ENCODE measurements at places on chromosomes 3 and 15.

- no peak for DNase-seq
Observed at GRCh38 chr15:58980351-58980939, 7.0 kb upstream of the RNF111 start.

- DNase-seq: no peak
Observed at GRCh38 chr3:6132684-6133432, 728.1 kb upstream of the GRM7 start.

- DNase-seq: no peak
Observed at GRCh38 chr3:37753428-37753827, 108.3 kb upstream of the CTDSPL start.

- DNase-seq: no peak
Observed at GRCh38 chr3:12400616-12401194, 83.6 kb upstream of the TSEN2 start.

GRCh38 chr15:61784734-61785133 lies 275.5 kb downstream of the VPS13C start:
- no peak for DNase-seq

DNA sequence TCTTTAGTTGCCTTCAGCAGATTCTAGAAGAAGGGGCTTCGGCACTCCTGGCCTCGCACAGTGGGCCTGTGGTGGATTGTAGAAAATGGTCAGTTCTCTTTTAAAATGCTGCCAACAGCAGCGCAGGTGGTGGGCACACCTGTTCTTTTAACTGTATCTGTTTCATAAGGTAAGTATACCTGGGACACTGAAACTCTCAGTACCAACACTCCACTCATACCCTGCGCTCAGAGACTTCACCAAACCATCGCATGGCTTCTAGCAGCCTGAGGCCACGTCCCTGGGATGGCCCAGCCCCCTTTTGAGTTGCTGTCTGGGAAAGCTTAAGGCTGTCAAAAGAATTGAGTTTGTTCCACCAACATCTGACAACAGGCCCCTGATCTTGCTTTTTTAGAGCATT lies 56.7 kb upstream of the MCF2L2 start:
- DNase-seq: no peak

DNA sequence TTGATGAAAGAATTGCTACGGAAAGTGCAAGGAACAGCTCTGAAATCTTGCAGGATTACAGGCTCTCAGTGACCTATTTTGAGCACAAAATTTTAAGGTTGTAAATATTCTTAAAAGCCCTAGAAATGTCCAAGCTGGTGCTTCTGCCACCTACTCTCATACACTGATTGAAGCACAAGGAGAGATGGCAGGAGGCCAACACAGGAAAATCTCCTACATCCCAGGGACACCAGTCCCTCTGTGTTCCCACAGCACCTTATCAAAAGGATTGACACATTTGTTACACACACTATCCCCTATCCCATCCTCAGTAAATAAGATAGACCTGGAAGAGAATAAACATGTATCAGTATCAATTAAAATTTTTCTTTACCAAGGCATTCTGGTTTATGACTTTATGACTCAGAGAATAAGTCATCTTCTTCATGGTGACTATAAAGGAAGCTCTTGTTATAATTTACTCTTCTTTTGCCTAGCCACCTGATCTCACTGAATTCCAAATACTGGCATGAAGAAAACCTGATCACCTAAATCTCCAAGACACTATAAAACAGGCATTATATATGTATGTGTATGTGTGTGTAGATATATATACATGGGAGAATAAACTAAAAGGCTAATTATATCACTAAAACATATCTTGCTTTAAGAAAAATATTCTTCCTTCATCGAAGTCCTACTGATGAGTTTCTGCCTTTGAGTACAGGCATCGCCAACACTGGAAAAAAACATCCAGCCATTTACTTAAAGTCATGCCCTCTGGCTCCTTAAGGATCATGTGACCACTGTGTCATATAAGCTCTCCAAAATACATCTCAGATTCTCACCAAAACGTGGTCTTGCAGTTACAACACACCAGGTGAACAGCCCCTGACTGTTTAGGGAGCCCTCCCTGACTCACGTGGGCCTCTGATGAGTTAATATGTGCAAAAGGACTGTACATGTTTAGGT lies 208.1 kb upstream of the NR2F2 start:
- no peak for DNase-seq

GRCh38 chr3:160842021-160843005 lies 86.3 kb downstream of the PPM1L start:
- no peak for DNase-seq

DNA sequence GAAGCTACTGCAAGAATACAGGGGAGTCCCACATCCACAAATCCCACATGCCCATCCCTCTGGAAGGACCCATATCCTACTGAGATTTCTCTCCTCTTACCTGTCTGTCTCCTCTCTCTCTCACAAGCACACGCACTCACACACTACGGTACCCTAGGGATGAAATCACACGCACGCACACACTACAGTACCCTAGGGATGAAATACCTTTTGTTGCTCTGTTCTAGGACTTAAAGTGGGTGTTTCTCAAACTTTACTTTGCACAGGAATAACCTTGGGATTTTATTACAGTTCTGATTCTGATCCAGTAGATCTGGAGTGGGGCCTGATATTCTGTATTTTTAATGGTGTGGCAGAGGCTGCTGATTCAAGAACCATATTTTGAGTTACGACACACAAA lies 622.2 kb upstream of the ZNF385D start:
- no peak for DNase-seq

DNA sequence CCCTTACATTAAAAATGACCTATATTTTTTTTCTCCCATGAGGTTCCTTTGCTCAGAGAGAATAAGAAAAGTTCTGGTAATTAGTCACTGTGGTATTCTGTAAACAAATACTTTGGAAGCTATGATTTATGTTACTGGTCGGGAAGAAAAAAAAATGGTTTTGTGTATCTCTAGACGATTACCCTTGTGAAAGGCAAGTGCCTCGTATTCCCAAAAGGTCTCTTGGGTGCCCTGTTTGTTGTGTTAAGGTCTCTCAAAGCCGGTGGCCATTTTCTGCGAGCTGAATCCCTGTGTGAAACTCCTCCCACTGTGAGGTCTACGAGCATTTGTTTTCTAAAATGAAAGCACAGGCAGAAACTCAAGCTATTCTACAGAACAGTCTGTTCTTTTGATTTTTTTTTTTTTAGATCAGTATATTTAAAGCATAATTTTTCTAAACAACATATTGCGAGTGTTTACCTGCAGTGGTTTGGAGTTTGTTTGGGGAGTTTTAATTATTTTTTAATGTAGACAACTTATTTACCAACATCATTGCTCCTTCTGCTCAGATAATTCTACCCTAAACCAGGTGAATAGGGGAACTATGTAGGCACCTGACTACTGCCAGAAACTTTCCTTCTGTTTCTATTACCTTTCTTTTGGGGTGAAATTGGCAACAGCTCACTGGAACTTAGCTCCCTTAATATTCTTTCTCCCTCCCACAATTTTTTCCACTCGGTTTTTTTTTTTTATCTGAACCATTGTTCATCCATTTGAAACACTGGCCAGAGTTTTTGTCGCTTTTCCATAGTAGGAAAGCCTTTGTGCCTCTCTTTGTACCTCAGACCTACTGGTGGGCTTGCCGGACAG lies 44.0 kb downstream of the ZBTB38 start:
- DNase-seq: peak; percentile 69

DNA sequence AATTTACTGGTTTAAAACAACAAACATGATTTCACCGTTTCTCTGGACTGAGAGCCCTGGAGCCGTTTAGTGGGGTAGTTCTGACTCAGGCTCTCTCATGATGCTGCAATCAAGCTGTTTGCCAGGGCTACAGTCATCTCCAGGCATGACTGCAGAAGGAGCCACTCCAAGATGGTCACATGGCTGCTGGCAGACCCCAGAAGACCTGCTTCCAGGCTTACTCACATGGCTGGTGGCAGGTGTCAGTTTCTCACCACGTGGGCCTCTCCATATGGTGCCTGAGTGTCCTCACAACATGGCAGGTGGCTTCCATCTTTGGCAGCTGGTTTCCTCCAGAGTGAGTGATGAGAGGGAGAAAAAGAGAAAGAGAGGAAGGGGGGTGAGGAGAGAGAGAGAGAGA lies 378.3 kb upstream of the RGMA start:
- DNase-seq: no peak

DNA sequence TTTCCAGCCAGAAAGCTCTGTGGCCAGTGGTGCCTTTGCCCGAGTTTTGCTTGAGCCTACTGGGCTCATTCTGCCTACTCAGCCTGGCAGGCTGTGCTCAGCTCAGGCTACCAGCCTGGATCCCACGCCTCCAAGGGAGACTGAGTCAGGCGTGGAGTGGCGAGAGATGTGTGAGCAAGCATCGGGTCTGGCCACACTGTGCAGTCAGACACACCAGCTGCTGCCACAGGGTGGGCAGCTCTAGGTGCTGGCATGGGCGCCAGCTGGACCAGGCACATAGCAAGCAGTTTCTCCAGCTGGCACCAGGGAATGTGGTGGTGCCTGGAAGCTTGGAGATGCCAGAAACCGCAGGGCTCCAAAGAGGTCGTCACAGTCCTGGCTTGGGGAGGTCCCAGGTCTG lies 498.5 kb upstream of the CNTN4 start:
- no peak for DNase-seq

- DNase-seq: no peak
Observed at GRCh38 chr3:51386852-51387229, 1.8 kb downstream of the MANF start.

GRCh38 chr15:55356985-55357585 lies 38.1 kb downstream of the PIGB start:
- no peak for DNase-seq

DNA sequence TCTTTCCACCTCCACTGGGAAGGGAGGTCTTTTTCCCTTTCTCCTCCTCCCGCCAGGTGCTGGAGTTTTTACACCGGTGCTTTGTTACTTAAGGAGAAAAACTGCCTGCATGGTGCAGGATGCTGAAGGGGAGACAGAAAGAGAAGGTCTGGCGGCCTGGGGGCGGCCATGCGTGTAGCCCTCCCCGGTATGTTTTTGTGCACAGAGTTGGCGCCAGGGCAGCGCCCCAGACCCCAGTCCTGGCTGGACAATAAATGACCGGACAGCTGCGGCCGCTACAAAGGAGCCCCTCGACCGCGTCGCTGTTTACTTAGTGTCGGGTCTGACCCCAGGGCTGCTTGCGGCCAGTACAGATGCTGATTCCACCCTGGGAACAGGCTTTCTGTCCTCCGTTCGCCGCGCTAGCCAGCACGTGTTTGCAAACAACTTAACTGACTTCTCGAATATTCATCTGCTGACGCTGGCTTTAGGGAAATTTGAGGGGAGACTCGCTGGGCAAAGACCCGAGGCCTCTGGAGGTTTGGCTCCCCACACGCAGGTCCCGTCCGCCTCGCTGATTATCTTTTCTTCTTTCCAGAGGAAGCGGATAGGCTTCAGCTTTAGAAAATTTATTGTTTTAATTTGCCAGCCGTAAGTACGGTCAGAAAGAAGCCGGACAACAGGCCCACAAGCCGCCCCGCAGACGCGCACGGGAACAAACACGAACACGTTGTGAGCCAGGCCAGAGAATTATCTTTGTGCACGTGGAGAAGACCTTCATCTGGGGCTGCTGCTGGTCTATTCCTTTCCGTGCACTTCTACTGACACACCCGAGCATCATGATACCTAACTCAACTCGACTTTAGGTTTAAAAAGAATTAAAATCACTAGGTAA lies 46.9 kb downstream of the ZIC4 start:
- DNase-seq: no peak

DNA sequence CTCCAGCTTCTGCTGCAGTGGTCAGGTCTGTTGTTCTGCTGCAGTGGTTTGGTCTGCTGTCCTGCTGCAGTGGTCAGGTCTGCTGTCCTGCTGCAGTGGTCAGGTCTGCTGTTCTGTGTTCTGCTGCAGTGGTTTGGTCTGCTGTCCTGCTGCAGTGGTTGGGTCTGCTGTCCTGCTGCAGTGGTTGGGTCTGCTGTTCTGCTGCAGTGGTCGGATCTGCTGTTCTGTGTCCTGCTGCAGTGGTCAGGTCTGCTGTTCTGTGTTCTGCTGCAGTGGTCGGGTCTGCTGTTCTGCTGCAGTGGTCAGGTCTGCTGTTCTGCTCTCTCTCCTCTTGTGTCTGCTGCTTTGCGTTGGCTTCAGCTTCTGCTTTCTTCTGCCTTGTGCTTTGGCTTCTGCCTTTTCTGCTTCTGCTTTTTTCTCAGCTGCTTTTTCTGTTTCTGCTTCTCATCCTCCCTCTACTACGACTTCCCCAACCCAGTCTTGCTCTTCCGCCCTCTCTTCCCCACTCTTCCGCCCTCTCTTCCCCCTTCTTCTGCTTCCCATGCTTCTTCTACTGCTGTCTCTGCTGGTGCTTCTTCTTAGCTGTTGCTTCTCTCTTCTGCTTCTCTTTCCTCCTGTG lies 50.7 kb downstream of the FAM43A start:
- no peak for DNase-seq

DNA sequence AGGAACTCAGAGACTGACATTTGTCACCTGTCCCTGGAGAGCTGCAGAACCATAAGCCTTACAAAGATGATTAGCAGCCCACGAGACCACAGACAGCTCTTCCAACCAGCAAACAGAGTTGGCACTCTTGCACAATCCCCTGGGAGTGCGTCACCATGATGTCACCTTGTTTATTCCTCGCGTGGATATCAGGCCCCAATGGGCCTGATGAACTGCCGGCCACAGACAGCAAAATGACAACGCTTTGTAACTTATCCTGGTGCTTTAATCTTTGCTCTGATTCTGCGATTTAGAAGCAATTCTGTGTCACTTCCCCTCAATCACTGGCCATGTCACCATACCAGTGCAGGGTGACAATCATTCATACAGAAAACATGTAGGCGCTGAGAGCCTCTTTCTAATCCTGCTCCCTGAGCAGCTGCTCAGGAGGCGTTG lies 89.2 kb downstream of the TAMM41 start:
- no peak for DNase-seq

- DNase-seq: no peak
Observed at GRCh38 chr3:49006408-49007067, 653 bp upstream of the WDR6 start.

GRCh38 chr3:157502916-157503595 lies at the start of gene VEPH1:
Gene VEPH1 (minus strand): TSS chr3:157503416. CDS start chr3:157495349, 8,067 bp downstream.
- DNase-seq: no peak

GRCh38 chr15:47398132-47398531 lies 319.2 kb upstream of the SEMA6D start:
- no peak for DNase-seq

- no peak for DNase-seq
Observed at GRCh38 chr15:99430881-99431401, 134.8 kb upstream of the MEF2A start.

DNA sequence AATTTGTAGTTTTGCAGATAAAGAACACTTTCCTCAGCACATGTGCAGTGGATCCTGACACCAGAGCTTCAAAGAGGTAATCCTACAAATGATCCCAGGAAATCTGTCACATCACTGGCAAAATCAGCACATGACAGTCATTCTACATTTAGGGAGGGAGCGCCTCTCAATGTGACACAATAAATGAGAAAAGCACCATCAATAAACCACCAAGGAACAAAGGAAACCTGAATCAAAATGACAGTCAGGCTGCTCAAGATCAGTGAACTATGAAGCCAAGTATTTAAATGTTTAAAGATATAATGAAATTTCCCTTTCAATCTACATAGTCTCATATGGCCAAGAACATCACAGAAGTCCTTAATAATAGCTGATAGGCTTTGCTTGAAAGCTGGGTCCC lies 119.5 kb downstream of the LRRN1 start:
- DNase-seq: no peak

GRCh38 chr3:15181963-15182362 lies 24.1 kb upstream of the CAPN7 start:
- no peak for DNase-seq
